RCC 7860 (cell line): ENCODE measurements at places on chromosomes 3 and 15.

GRCh38 chr3:99542767-99543518 lies 95.5 kb upstream of the COL8A1 start:
- peak; percentile 25 for DNase-seq

DNA sequence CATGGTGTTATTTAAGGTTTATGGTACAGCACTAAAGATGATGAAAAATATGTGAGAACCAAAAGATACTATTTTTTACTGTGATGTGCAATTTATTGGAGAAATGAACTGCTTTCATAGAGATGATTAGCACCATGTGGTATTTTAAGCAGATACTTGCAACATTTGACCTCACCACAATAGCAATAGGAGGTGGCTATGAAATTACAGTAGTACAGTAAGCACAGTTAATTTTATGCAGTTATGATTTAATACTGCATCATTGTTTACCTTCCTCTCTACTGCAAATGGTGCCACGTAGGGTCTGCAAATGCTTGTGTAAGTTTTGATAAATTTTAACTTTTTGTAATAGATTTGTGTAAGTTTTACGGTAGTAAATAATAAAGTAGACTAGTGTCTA lies 14.0 kb downstream of the PYGO1 start:
- no peak for DNase-seq

DNA sequence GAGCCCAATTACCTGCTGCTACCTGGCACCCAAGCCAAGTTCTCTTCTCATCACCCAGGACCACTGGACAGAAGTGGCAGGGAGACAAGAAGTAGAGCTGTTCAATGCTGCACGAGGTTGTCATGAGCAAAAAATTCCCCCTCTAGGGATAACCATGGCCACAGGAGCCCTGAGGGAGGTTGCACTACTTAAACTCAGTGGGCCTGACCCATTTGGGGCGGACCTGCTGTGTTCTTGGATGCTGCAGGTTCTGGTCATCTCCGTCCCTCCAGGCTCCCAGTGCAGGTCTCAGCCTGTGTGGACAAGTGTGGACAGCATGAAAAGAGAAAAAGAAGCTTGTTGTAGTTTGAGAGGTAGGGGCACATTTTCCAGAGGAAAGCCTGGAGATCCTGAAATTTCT lies 26.1 kb upstream of the MANF start:
- no peak for DNase-seq

GRCh38 chr3:25911525-25912295 lies 121.8 kb downstream of the OXSM start:
- DNase-seq: no peak

GRCh38 chr3:136503056-136503455 lies 249.1 kb downstream of the STAG1 start:
- no peak for DNase-seq

DNA sequence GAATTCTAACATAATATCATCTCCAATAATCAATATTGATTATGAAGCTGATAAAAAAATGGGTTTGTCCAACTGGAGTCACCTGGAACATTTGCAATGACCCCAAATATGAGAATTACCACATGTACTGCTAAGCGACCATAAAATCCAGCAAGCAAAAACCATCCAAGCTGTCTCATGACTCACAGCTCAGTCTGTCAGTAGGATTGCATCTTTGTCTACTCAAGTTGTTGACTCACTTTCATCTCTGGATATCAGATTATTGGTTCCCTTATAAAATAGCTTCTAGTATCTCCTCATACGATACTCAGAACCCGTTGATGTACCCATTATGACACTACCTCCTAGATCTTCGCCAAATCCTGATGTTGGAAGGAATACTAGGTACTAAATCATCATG lies 209.8 kb upstream of the ATP11B start:
- DNase-seq: no peak

GRCh38 chr3:33124638-33125037 lies 10.8 kb downstream of the CRTAP start:
- DNase-seq: no peak

GRCh38 chr3:108118038-108118768 lies 27.4 kb upstream of the CD47 start:
- no peak for DNase-seq

DNA sequence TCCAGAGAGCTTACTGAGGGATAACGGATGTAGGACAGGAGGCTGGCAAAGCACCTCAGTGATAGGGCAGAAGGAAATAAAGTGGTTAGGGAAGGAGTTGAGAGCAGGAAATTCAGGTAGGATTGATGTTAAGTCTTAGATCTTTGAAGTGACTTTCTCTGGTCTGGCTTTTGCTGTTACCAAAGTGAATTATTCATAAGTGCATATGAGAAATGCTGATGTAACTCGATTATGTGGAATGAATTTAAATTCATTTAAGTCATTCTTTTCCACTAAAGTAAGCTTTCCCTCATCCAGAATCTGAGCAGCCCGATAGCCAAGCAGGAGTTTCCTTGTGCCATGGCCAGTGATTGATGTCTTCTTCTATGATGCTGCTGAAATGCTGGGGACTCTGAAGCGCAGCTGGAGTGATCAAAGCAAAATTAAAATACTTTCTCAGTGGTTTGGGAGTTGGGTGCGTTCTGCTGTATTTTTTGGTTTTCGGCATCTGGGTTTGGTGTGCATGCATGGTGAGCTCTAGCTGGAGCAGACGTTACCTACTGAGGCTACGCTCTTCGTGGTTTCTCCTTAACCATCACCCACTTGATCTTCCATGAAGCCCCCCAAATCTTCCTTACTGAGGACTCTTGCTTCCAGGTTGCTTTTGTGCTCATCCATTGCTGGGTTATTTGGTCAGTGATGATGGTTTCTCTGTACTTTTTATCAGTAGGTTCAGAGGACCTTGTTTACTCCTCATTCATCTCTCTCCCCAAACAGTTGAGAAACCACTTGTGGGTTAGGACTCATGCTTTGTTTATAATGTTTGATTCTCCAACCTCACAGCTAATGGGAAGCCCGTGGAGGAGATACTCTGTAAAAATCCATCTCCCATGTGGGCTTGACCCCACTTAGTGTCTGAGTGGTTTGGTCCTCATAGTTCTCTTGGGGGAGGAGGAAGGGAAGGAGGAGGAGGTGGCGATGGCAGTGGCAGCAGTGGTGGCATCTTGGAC lies 72.5 kb downstream of the IGF1R start:
- DNase-seq: no peak

- no peak for DNase-seq
Observed at GRCh38 chr3:126720596-126720995, 16.6 kb downstream of the CHCHD6 start.

DNA sequence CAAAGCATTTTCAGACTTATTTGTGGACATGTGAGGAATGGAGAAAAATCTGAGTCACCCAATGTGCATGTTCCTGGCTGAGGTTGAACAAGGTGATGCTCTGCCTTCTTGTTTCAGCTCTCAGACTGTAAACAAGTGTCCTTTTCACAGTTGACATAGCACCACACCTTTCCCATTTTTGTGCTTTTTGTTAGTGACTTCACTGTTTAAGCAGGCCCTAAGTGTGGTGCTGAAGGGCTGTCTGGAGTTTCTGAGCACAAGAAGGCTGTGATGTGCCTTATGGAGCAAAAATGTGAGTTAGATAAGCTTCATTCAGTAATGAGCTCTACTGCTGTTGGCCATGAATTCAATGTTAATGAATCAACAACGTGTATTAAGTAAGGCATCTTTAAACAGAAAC lies 20.4 kb downstream of the ABI3BP start:
- no peak for DNase-seq

DNA sequence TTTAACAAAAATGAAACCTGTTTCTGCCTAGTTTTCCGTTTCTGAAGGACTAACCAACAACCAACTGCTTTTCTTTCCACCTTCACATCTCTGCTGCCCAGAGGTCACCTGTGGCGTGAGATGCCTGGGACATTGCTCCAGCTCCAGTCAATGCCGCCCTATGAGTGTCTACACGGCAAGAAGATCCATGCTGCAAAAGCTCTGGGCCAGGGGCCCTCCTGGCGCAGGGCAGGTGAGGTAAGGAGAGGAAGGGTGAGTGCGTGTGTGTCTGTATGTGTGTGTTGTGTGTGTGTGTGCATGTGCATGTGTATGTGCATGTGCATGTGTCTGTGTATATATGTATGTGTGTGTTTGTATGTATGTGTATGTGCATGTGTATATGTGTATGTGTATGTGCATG lies 131.4 kb downstream of the NSMCE3 start:
- no peak for DNase-seq

GRCh38 chr3:124935264-124935663 lies 713 bp upstream of the MUC13 start:
- DNase-seq: no peak

DNA sequence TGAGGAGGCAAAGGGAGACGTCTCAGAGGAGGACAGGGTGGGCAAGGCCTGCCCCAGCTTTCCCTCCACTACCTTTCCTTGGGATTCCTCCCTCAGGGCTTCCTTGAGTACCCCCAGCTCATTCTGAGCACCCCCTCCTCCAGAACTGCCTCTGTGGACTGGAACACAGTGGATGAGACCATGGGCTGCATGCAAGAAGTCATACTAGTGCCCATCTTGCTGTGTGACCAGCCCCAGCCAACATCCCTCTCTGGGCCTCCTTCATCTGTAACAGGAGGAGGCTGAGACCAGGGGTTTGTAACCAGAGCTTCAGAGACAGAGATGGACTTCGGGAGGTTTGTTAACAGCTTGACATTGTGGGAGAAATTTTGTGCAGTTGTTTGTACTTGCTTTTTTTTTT lies 25.6 kb downstream of the FEM1B start:
- no peak for DNase-seq

GRCh38 chr3:73484656-73485248 lies 140.0 kb downstream of the PDZRN3 start:
- DNase-seq: no peak

DNA sequence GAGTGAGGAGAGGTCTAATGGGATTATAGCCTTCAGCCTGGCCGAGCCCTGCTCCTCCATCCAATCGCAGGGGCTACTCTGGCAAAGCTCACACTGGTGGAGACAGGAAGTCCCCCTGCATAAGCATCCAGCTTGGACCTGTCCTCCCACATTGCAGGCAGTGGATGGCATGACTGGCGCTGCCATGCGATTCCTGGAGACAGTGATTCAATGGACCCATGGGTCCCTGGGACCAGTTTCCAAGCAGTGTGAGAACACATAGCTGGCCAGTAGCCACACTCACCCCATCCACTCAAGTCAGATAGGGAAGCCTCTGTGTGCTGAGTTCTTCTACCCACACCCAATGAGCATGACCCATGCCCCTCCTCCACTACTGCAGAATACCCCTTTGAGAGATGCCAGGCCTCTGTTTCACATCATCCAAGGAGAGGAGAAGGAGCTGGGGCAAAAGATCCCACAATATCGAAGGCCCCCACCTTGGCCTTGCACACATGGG lies 18.1 kb upstream of the POC1A start:
- no peak for DNase-seq

- no peak for DNase-seq
Observed at GRCh38 chr15:69272891-69273290, 25.8 kb upstream of the PAQR5 start.

DNA sequence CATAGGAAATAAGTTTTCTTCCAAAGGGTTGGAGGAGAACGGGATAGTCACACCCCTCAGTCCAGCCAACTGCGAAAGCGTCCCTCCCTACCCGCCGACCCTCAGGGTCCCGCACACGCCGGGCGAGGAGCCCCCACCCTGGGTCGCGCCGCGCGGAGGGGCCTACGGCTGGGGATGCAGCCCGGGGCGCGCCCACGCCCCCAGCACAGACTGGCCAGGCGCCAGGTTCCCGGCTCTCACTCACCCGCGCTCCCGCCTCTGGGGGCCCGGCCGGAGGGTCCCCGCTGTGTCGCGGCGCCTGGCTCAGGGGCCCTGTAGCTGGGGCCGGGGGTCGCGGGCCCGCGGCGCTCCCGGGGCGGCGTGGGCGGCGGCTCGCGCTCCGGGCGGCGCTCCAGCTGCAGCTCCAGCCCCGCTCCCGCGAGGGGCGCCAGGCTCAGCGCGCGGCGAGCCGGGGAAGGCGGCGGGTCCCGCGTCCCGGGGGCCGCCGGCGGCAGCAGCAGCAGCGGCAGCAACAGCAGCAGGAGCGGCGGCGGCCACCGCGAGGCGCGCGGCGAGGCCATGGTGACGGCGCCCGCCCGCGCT lies 375 bp downstream of the HEG1 start:
- DNase-seq: no peak

DNA sequence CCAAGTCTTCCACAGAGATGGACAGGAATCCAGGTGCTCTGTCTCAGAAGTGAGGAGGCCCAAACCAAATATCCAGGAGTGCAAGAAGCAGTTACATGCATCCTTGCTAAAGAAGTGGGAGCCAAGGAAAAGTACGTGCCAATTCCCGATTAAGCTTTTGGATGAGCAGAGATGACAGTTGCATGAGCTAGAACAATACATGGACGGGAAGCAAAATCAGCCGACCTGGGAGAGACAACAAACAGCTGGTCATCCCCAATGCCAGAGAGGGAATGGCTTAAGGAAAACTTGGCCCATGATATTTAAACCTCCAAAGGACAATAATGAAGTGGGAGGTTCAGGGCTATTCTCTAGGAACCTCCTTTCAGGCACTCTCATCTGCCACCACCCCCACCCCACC lies 86.0 kb upstream of the ABHD17C start:
- DNase-seq: no peak

DNA sequence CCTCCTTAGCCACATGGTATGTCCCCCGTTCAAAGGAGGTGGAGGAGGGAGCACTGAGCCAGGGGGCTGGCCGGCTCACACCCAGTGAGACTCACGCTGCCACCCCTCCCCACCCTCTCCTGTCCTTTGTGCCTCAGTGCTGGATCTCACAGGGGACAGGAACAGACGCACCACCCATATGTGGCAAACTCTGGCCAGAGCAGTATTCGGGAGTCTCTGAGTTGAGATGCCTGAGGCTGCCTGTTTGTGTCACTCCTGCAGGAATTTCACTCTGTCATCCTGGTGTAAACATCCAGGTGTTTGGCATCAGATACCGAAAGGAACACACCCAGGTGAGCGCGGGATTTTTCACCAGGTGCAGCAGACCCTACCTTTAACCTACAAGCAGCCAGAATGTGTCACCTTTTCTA lies 25.7 kb downstream of the RGMA start:
- DNase-seq: no peak

DNA sequence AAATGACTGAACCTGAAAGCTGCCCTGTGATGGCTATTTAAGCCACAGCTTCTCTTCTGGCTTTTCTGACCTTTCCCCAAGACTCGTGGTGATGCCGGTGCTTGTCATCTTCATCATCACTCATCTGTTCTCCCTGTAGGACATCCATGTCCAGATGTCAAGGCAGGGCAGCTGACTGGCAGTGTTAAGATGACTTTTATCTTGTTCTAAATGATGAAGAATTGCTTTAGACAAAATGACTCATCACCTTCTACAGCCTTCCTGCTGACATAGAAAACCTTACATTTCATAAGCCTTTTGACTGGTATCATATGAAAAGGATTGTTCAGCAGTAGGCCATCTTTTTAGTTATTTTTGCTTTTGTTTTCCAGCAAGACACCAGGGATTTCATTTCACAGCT lies 67.0 kb upstream of the GPR149 start:
- no peak for DNase-seq

DNA sequence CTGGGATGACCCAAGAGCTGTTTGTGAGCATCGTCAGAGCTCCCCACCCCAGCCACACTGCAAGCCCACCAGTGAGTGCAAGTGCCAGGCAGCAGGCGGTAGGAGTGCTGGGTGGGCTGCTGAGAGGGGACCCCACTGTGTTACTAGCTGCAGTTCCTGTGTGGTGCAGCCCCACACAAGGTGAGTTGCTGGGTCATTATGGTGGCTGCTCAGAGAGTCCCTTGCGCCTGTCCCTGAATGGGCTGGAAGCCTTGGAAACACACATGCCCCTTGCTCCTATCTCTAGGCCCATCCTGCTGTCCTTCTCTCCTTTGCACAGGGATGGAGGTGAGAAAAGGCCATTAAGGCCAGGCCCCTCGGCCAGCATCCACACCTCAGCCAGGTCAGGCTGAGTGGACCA lies 83.7 kb downstream of the SEC22A start:
- no peak for DNase-seq
